Fibroblast of skin of scalp (primary cell): ENCODE measurements at places on chromosomes 3 and 15.

DNA sequence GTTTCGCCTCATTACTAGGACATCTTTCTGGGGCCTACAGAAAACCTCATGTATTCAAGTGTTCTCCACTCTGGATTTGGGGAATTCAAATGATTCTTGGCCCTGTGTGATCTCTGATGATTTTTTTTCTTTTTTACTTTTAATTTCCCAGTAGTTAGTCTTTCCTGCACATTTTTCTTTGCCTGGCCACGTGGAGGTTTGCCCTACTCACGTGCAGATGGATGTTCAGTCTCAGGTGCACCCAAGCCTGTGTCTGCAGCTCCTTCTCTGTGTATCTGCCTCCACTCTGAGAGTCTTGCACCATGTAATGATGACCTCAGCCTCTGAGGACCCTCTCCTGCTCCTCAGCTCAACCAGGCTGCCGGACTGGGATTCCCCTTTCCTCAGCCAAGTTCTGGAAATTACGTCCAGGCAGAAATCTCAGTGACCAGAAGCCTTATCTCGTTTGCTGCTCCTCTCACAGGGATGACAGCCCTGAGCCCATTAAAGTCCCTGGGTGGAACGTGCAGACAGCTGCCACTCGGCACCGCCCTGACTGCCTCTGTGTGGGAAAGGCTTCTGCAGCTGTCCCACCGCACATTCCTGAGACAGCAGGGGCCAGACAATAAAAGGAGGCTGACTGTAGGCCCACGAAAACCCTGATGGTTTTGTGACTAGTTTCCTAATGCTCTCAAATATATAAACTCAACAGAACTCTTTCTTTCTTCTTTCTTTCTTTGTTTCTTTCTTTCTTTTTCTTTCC is 31.4 kb upstream of the GABRB3 start:
- no peak for DNase-seq

GRCh38 chr3:16174389-16174788 is at the start of gene GALNT15:
Gene GALNT15 (plus strand): TSS chr3:16174680. CDS start chr3:16175152, 472 bp downstream.
- DNase-seq, result peak; percentile 97

DNA sequence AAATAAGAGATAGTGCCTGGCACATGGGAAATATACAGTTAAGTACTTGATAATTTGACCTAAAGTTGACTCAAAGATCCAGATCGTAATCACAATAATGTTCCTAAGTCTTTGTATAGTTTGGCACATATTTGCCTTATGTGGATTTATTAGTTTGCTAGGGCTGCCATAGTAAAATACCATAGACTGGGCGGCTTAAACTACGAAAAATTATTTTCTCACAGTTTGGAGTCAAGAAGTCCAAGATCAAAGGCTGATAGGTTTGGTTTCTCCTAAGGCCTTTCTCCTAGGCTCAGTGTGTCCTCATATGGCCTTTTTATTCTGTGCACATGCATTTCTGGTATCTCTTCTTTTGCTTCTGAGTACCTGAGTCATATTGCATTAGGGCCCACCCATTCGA is 453.7 kb downstream of the NAALADL2 start:
- DNase-seq, result no peak

- DNase-seq, result peak; percentile 70
These were observed 550 bp downstream of the RPP25 start for GRCh38 chr15:74955796-74956647.
